ENCODE measurements at places on chromosomes 7 and 10.

GRCh38 chr10:74040200-74041126 lies 42.5 kb downstream of the VCL start:
- no peak for DNase-seq

DNA sequence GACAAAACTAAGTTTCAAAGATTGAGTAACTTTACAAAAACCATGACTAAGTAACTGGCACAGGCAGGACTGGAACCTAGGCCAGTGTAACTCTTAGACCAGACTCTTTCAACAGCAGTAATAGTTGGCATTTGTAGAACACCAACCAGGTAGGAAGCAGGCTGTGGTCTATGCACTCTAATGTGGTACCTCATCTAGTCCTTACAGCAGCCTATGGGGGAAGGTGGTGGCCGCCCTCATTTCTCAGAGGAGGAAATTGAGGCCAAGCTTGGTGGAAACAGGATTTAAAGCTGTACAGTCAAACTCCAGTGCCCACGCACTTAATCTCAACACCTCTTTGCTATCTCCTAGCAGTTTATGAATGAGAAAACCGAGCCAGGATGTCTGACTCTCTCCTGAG lies 165.4 kb upstream of the LRGUK start:
- DNase-seq, result no peak

DNA sequence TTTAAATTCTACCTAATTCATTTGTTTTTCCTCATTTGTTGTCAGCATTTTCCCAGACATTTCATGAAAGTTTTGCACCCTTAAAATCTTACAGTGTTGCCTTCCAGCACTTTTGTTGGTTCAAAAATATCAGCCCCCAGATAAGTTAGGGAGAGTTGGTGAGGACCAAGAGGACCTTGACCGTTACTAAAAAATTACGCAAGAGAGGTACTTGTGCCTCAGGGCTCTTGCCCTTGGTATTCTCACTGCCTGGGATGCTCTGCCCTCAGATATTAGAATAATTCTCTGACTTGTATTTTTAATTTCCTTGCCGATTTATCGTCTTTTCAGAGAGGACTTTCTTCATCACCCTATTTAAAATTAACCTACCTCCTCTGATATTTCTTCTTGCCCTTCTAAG lies 3.5 kb upstream of the AKR1B15 start:
- no peak for DNase-seq

- no peak for DNase-seq
Observed at GRCh38 chr7:151687523-151688235, 168.0 kb upstream of the RHEB start.

GRCh38 chr7:108045154-108045553 lies 42.2 kb upstream of the LAMB1 start:
- no peak for DNase-seq

DNA sequence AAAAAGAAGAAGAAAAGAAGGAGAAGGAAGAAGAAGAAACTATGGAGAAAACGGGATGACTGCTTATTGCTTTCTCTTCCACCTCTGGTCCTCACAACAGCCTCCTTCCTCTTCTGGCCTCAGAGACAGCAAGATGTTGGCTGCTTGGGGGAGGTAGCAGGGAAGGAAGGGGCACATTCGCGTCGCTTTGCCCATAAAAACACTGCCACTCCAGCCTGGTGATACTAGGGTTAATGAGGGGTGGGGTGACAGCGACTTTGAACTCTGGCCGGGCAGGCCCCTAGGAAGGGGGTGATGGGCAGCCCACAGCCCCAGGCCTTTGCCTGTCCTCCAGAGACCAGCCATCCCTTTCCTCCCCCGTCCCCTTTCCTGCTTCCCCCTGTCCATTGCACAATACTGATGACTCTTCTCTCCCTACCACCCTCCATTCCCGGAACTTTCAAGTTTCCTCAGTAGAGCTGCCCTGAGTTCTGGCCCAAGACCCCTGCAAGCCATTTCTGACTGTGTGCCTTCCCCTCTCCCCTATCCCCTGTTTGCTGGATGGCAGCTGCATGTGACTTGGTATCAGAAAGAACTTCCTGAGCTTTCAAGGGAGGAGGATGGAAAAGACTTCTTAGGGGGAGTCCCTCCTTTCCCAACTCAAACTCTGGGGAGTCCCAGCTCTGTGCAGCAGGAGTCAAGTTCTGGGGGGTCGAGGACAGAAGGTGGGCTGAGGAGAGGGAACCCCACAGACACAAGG lies 2.2 kb upstream of the CUEDC2 start:
- DNase-seq, result no peak

DNA sequence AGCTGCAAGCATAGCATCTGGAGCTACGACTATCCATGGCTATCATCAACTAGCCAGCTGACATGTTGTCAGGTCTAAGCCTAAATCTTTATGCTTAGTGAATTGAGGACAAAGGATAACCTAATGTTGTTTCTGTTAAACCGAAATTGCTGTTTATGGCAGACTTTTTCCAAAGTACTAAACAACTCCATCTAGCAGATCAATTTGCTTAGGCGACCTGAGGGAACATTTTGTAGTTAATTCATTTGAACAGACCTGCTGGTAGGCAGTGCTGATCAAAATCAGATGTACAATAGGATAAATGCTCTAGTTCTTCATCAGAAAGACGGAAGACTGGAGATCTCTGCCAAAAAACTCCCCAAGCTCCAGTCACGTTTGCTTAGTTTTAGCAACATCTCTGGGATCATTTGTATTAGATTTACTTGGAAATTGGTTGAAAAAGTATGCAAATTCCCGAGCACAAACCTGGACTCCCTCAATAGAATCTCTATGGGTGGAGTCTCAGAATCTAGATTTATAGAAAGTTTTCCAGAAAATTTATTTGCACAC lies 301.6 kb upstream of the NRP1 start:
- DNase-seq, result no peak

GRCh38 chr7:147861058-147861716 lies 729.4 kb upstream of the C7orf33 start:
- no peak for DNase-seq

DNA sequence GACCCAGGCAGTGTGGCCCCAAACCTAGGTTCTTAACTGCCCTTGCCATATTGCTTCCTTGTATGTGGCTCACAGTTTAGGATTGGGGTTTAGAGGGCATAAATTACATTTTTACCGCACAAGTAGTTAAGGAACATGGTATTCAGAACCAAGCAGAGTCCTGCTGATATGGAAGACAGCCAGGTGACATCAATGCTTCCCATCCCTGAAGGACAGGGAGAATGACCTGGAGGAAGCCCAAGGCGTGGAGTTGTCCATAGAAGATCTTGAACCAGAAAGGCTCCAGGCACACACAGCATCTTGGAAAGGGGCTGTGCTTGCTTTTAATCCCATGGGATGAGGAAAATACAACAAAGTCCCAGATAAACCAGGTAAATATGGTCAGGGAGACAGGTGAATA lies 48.3 kb downstream of the ATXN7L1 start:
- no peak for DNase-seq

DNA sequence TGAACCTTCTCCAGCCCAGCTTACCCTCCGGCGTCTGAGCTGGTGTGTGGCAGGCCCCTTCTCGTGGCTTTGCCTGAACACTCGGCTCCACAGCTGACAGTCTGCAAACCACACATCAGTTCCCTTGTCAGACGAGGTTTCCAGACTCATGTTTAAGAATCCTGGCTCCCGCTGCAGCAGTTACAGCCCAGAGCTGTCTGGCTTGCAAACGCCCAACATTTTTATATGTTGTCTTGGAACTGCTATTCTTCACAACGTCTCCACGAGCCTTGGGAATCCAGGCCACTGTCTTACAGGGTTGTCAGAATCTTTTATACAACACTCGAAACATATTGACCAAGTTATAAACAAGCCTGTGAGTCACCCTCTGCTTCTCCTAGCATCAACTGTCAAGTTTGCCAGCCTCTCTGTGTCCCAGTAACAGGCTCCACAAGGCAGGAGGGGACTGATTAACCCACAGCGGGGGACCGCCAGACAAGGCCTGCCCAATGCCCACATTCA lies 68.1 kb downstream of the TNS3 start:
- no peak for DNase-seq

DNA sequence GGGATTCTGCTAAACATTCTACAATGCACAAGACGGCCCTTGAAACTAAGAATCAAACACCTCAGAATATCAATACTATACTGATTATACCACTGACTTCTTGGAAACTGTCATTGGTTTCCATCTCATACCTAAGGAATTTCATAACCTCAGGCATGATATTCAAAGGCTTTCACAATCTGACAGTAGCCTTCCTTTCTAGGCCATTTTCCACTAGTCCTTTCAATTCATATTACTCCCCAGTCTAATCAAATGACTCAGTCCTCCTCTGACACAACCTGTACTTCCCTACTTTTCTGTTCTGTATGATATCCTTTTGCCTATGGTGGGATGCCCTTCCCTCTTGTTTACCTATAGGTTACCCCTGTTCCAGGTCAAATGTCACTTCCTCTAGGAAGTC lies 48.3 kb downstream of the CSTF2T start:
- no peak for DNase-seq

DNA sequence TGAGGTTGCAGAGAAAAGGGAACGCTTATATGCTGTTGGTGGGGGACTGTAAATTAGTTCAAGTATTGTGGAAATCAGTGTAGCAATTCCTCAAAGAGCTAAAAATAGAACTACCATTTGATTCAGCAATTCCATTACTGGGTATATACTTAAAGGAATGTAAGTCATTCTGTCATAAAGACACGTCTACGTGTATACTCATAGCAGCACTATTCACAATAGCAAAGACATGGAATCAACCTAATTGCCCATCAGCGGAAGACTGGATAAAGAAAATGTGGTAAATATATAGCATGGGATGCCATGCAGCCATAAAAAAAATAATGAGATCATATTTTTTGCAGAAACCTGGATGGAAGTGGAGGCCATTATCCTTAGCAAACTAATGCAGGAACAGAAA lies 100.0 kb upstream of the NPSR1 start:
- no peak for DNase-seq
